ENCODE measurements at places on chromosomes 7 and 10.

DNA sequence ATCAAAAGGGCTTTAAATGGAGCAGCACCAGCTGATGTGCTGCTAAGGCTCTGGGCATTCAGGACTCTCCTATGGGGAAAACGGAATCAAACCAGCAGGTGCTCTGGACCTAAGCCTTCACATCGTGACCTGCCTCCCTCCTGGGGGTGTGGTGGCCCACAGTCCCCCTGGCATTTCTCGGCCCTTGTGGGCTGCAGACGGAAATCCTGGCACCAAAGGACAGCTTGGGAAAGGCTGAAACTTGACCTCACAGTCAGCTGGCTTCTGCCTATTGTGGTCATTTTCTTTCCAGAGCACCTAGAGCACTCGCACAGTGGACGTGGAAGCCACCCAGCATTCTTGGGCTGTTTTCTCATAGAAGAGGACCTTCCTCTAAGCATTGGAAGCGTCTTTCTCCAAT lies 74.8 kb downstream of the TPST1 start:
- no peak overlapping the region for H3K4me3 ChIP-seq
- no peak for DNase-seq
- H3K27me3 ChIP-seq = no peaks in the 10 kb centered on the region
- H3K27ac ChIP-seq = no peak overlapping the region

DNA sequence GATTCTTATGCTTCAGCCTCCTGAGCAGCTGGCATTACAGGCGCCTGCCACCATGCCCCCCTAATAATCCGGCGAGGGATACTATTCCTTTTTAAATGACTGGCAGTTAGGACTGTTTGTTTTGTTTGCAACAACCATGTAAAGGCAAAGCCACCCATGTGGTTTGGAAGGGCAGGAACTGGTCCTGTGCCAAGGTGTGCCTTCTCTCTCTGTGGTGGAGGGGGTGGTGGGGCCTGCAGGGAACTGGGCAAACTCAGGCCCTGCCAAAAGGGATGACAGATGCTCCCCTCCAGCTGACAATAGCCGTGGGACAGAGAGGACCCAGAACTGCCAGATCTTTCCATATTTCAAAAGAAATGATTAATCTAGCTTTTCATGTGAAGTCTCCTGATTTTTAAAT lies 23.5 kb upstream of the WAPL start:
- no peaks in the 10 kb centered on the region for H3K4me1 ChIP-seq
- no peak overlapping the region for H3K27ac ChIP-seq
- H3K36me3 ChIP-seq = no peaks in the 10 kb centered on the region
- no peak for DNase-seq

GRCh38 chr10:105139363-105139896 lies 498.3 kb downstream of the SORCS3 start:
- no peaks in the 10 kb centered on the region for H3K27me3 ChIP-seq
- no peak for DNase-seq
- no peak overlapping the region for H3K4me3 ChIP-seq
- no peaks in the 10 kb centered on the region for H3K36me3 ChIP-seq

DNA sequence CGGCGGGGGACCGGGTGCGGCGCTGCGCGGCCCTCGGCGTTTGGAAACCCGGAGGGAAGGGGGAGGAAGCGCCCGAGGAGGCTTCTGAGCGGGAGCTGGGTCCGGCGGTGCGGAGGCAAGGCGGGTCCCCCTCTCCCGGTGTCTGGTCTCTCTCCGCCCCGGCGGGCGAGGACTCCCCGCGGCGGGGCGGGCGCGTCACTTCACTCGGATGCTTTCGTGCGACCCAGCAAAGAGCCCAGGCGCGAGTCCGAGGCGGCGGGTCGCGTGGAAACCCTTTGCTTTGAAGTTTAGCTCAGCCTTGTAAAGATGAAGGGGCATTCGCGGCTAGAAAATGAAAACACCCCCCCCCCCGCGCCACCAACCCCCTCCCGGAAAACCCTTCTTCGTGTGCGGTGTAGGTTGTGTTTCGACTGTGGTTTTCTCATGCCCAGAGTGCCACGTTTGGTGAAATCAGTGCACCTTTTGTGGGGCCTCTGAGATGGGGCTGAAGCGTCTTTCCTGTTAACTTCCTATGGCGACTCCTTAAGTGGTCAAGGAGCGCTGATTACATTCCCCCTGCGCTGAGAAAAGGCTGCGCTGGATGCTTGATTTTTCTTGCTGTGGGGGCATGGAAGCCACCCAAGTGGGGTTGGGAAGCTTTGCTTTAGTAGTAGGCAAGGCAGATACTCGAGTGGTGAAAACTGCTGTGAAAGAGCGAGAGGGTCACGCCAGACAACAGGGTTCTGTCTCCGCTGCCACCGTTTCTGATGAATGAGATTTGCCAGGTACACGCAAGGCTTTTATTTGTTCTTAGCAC lies 876 bp downstream of the GNAI1 start:
- peaks cover 30% of the 10 kb centered on the region for H3K27me3 ChIP-seq
- H3K36me3 ChIP-seq = peaks cover 17% of the 10 kb centered on the region
- no peak for DNase-seq
- peaks cover 15% of the 10 kb centered on the region for H3K4me1 ChIP-seq

DNA sequence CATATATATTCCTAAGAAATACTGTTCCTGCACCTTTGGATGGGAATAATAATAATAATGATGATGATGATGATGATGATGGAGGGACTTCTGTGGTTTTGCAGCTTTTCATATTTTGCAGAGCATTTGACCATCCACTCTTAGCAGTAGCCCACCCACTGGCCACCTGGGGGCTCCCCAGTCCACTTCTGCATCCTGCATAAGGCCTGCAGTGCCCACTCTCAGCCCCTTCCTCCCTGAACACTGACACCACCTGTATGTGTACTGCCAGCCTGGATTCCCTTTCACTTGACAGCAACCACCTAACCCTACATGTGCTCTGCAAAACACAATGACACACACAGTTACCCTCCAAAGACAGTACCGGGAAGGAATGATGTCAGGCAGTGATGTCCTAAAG lies 131.4 kb downstream of the ADAM12 start:
- peaks cover 2% of the 10 kb centered on the region for H3K36me3 ChIP-seq
- no peak overlapping the region for H3K27ac ChIP-seq
- no peak overlapping the region for H3K4me3 ChIP-seq
